ENCODE measurements at places on chromosomes 11 and 22. TPM values are rescaled to one million over a fixed set of nuclear protein-coding genes. Genes with fewer than 3 reads are reported as not detected.

DNA sequence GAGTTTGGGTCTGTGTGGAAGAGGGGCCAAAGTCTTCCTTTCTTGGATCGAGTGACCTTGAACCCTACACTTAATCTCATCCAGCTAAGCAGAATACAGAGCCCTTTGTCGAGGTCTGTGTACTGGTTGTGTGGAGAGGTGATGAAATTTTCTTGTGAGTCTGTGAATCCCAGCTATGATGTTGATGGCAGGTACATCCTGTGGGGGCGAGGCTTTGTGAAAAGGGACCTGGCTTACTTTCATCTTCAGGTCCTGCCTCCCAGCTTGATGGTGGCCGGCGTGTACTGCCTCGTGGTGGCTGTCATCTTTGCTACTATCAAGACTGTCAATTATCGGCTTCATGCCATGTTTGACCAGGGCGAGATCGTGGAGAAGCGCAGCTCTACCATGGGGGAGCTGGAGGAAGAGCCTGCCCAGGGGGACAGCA is 1.0 kb downstream of the PCNX3 start:
- no peak for DNase-seq
- peak overlapping the region; percentile 83 for H3K4me3 ChIP-seq
- H3K27ac ChIP-seq, result peak overlapping the region; percentile 81
- H3K36me3 ChIP-seq, result peaks cover 33% of the 10 kb centered on the region
- H3K27me3 ChIP-seq, result no peaks in the 10 kb centered on the region

DNA sequence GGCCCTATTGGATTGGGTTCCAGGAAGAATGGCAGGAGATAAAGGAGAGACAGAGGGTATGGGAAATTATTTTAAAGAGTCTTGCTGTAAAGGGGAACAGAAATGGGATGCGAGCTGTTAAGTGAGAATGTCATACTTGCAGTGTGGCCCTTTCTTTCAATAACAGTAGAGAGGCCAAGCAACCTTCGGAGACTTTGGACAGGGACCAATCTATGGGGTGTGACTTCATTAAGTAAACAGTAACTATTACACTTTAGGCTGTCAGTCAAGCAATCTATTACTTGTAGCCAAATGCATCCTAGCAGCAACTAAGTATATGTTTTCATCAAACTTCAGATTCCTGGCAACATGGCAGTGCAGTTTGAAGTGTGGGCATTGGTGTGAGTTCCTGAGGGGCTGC is 376.2 kb upstream of the LARGE1 start:
- H3K27me3 ChIP-seq, result no peaks in the 10 kb centered on the region
- DNase-seq, result no peak
- H3K36me3 ChIP-seq, result no peaks in the 10 kb centered on the region
- no peak overlapping the region for H3K4me3 ChIP-seq

DNA sequence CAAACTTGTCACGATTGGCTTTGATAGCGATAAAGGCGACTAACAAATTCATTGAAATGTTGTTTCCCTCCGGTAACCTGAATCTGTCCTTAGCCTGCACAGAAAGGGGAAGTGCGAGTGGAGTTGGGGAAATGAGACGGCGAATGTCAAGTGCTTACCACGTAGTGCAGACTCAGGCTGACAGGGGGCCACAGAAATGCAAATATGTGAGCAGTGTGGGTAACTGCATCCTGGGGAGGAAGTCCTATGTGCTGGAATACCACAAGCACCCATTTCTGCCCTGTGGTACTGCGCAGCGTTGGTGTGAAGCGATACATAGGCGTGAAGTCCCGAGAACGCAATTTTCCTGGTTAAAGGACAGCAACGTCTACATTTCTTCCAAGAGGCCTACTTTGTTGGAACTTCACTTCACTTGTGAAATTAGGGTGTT is 869 bp upstream of the EIF4ENIF1 start:
- peak overlapping the region; percentile 67 for H3K27ac ChIP-seq
- peaks cover 17% of the 10 kb centered on the region for H3K4me1 ChIP-seq
- H3K27me3 ChIP-seq, result no peaks in the 10 kb centered on the region
- H3K36me3 ChIP-seq, result 0 out of 2 replicates have a peak, but pooled peaks cover 8% of the 10 kb centered on the region

DNA sequence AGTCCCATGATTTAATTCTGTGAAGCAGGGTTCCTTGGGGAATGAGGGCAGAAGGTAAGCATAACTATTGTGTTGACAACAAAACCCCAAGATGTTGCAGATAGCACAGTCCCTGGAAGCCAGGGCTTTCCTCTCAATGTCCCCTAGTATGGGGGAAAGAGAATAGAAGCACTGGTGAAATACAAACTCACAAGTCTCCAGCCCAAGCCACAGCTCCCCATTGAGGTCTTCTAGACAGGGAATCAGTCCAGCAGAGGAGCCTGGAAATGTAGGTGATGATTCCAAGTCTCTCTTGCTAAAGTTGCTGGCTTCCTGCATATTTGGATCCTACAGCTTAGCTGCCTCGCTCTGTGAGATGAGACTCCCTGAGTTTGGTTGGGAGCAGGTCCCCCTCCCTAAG is 31.7 kb upstream of the DRD2 start:
- DNase-seq, result no peak
- H3K4me3 ChIP-seq, result no peak overlapping the region
- H3K36me3 ChIP-seq, result no peaks in the 10 kb centered on the region
- H3K27ac ChIP-seq, result no peak overlapping the region

DNA sequence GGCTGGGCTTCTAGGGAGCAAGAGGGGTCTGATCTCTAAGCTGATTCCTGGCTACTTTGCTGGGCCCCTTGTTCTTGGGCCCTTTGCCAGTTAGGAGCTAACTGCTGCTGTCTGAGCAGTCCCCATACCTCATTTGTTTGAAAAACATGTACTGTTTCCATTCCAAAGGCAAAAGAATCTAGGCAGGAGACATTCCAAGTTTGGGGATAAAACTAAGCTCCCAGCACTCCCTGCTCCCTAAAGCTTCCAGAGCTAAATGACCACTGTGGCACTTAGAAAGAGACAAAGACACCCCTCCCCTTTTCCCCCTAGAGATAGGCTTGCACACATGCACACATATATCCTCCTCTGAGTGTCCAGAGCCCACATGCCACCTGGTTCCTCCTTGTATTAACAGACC is 22.7 kb upstream of the RRM1 start:
- H3K4me3 ChIP-seq, result no peak overlapping the region
- no peak for DNase-seq
- H3K27me3 ChIP-seq, result no peaks in the 10 kb centered on the region
- no peaks in the 10 kb centered on the region for H3K4me1 ChIP-seq
- no peak overlapping the region for H3K27ac ChIP-seq

- peaks cover 38% of the 10 kb centered on the region for H3K36me3 ChIP-seq
- H3K27ac ChIP-seq, result no peak overlapping the region
- no peak overlapping the region for H3K4me3 ChIP-seq
Measured at GRCh38 chr22:17890892-17891291, 116.6 kb upstream of the BID start.

GRCh38 chr11:121067026-121067425 is 34.0 kb upstream of the TECTA start:
- peak; percentile 72 for DNase-seq
- H3K36me3 ChIP-seq, result no peaks in the 10 kb centered on the region
- H3K4me3 ChIP-seq, result peak overlapping the region; percentile 10
- peaks cover 22% of the 10 kb centered on the region for H3K4me1 ChIP-seq

- H3K4me1 ChIP-seq, result no peaks in the 10 kb centered on the region
- H3K27ac ChIP-seq, result no peak overlapping the region
- no peak overlapping the region for H3K4me3 ChIP-seq
- peaks cover 8% of the 10 kb centered on the region for H3K36me3 ChIP-seq
- no peak for DNase-seq
- no peaks in the 10 kb centered on the region for H3K27me3 ChIP-seq
Measured at GRCh38 chr11:72330131-72330727, 86.3 kb upstream of the PHOX2A start.

- H3K4me3 ChIP-seq, result no peak overlapping the region
- no peak overlapping the region for H3K27ac ChIP-seq
- H3K4me1 ChIP-seq, result peaks cover 25% of the 10 kb centered on the region
- no peaks in the 10 kb centered on the region for H3K36me3 ChIP-seq
- H3K27me3 ChIP-seq, result no peaks in the 10 kb centered on the region
- DNase-seq, result no peak
Measured at GRCh38 chr11:16815047-16815767, 76.8 kb downstream of the C11orf58 start.

DNA sequence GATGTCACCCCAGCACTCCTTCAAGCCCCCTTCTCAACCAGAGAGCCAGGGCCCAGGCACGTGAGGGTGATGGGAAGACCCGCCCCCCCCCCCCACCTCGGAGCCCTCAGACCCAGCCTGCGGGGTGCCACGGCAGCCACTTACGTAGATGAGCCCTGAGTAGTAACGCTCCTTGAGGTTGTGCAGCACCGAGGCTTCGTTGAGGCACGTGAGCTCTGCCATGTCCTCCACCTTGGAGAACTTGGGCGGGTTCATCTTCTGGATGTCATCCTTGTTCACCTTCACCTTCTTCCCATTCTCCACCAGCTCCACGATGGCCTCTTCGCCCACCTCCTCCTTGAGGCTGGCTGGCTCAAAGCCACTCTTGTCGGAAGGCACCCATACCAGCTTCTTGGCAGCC is 39.0 kb downstream of the MYH9 start:
- no peak overlapping the region for H3K27ac ChIP-seq
- H3K4me1 ChIP-seq, result peaks cover 32% of the 10 kb centered on the region
- no peaks in the 10 kb centered on the region for H3K27me3 ChIP-seq
- DNase-seq, result no peak

- peaks cover 42% of the 10 kb centered on the region for H3K4me1 ChIP-seq
- peak within 1 kb of the TSS; percentile 95 for H3K27ac ChIP-seq
- DNase-seq, result peak; percentile 96
- H3K27me3 ChIP-seq, result no peaks in the 10 kb centered on the region
- H3K4me3 ChIP-seq, result peak within 1 kb of the TSS; percentile 83
Measured at GRCh38 chr11:110092515-110093406, at the start of gene ZC3H12C. Gene ZC3H12C (plus strand): TSS chr11:110093392. CDS start chr11:110093412, 20 bp downstream.

GRCh38 chr11:209275-210121 is 2.0 kb downstream of the RIC8A start:
- H3K27ac ChIP-seq, result peak overlapping the region; percentile 98
- peak overlapping the region; percentile 91 for H3K4me3 ChIP-seq
- H3K27me3 ChIP-seq, result no peaks in the 10 kb centered on the region
- H3K4me1 ChIP-seq, result peaks cover 23% of the 10 kb centered on the region
- DNase-seq, result no peak
- H3K36me3 ChIP-seq, result peaks cover 47% of the 10 kb centered on the region

GRCh38 chr11:118275176-118275575 is 11.1 kb upstream of the MPZL2 start:
- H3K27me3 ChIP-seq, result no peaks in the 10 kb centered on the region
- H3K4me3 ChIP-seq, result no peak overlapping the region
- peaks cover 43% of the 10 kb centered on the region for H3K4me1 ChIP-seq

GRCh38 chr11:68904248-68904847 is 657 bp downstream of the IGHMBP2 start:
- peak overlapping the region; percentile 86 for H3K4me3 ChIP-seq
- peak; percentile 49 for DNase-seq
- H3K4me1 ChIP-seq, result peaks cover 27% of the 10 kb centered on the region

DNA sequence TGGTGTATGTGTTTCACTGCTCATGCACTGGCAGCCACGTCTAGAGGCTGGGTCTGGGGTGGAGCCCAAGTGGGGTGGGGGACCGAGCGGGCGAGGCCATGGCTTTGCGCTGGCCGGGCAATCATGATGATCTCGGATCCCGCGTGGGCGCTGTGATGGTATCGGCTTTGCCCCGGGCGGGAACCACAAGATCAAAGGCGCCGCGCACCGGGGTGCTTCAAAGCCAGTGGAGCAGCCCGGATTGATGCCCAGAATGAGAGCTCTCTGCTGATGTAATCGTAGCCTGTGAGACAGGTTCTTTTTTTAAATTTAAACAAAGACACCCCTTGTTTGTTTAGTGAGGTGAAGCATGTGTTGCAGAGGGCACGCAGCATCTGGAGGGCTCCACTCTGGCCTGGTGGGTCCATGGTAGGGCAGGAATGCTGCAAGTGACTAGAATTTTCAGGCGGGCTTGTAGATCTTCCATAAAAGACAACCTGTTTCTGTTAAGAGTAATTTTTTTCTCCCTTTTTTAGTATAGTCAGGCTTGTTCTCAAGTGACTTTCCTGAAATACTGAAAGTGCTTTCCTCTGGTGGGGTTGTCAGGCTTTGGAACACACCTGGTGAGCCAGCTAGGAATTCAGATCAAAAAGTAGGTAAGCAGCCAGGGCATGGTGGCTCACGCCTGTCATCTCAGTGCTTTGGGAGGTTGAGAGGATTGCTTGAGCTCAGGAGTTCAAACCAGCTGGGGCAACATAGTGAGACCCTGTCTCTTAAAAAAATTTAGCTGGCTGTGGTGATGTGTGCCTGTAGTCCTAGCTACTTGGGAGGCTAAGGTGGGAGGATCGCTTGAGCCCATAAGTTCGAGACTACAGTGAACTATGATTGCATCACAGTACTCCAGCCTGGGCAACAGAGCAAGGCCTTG is 40.7 kb downstream of the ZNRF3 start:
- H3K4me1 ChIP-seq, result no peaks in the 10 kb centered on the region
- no peak overlapping the region for H3K4me3 ChIP-seq
- no peaks in the 10 kb centered on the region for H3K27me3 ChIP-seq
- H3K27ac ChIP-seq, result no peak overlapping the region
- no peak for DNase-seq

DNA sequence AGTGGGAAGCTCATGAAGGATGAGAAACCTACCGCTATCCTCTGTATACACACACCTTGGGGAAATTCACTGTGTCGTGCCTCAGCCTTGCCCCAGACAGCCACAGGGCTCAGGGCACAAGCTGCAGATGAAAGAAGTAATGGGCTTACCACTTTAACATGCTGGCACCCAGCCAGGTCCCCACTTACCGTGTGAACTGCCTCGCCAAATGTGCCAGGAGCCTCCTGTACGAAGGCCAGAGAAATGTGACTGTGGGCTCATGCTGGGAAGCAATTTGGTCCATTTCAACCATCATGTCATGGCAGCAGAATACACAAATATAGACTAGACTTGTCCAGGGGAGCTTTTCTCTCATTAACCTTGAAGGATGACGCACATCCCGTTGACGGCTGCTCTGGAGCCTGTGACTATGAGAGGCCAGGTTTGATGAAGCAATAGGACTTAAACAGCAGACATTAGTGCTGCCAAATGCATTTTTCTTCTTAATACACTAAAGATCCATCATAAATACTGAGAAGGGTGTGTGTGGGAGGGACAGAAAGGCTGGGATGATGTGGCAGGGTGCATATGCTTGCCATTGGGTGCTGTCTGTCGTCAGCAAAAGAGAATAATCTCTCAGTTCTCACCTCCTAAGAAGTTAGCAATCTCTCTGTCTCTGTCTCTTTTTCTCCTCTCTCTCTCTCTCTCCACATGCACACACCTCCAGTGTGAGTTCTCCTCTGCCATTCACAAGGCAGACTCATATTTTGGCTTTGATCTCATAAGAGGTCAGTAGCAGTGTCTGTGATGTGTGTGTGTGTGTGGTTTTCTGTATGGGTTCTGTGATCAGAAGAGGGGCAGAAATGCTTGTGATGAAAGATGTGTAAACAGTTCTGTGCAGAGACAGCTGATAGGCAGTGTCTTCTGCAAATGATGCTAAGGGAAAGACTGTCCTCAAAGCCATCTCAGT is 142.4 kb downstream of the KIRREL3 start:
- H3K27me3 ChIP-seq, result peaks cover 15% of the 10 kb centered on the region
- no peak for DNase-seq
- no peaks in the 10 kb centered on the region for H3K36me3 ChIP-seq
- H3K27ac ChIP-seq, result no peak overlapping the region

The APOBEC3B gene
- total RNA-seq, result 11.3 TPM

The SNX32 gene
- not detected for total RNA-seq

The TMEM86A gene
- 1.6 TPM for total RNA-seq

The OR6T1 gene
- total RNA-seq, result not detected

The CCDC15 gene
- 11.4 TPM for total RNA-seq

The SSTR3 gene
- not detected for total RNA-seq

The BARX2 gene
- 0.47 TPM for total RNA-seq

Data from PC-3 (cell line).